CD14-positive monocyte (primary cell): ENCODE measurements at places on chromosomes 16 and 17. TPM values are rescaled to one million over a fixed set of nuclear protein-coding genes. Genes with fewer than 3 reads are reported as not detected.
A peak's percentile ranks its signal among the peaks of the same experiment; 100 is the strongest.

APOH gene
- polyA plus RNA-seq, result not detected

DNA sequence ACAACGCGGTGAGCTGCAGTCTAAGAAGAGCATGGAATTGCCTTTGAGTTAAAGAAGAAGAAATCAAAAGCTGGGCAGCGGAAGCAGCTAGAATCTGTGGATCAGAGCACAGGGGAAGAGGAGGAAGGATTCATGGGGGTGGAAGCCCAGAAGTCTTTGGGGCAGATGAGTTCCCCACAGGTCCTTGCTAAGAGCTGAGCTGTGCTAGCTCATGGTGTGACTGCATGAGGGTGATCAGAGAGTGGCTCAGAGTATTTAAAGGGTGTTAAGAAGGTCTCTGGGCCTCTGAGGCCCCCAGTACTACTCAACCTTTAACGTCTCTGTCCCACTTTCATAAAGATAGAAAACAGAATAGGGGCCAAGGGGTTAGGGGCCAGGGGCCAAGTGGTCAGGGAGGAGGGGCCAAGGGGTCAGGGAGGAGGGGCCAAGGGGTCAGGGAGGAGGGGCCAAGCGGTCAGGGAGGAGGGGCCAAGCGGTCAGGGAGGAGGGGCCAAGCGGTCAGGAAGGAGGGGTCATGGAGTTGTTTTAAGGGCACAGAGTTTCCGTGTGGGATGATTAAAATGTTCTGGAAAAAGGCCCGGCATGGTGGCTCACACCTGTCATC is 12.0 kb upstream of the TRPV3 start:
- DNase-seq, result no peak

GRCh38 chr16:68263559-68264127 is 683 bp upstream of the SLC7A6 start:
- no peak for DNase-seq

DNA sequence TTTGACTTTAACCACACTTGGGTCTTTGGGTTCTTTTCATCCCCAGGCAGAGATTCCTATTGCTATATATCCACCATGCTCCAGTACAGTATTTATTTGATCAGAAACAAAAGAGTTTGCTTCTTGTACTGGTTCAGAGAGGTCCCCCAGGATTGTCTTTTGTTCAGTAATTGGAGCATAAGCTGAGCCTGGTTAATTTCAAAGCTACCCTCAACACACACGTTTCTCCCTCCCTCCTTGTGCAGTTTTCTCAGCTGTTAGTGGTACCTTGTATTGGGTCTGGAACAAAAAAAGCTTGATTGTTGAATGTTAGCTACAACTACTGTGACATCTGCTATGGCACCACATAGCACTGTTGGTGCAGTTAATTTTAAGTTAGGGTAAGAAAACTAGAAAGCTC is 50.0 kb downstream of the NUP93 start:
- DNase-seq, result no peak

PLLP gene
- polyA plus RNA-seq, result 1.2 and 1.5 TPM in 2 replicates

HS3ST3A1 gene
- polyA plus RNA-seq, result not detected

- DNase-seq, result peak; percentile 75
Observed at GRCh38 chr17:8151120-8151640, 1.0 kb downstream of the PER1 start.

KCNH6 gene
- not detected for polyA plus RNA-seq

DNA sequence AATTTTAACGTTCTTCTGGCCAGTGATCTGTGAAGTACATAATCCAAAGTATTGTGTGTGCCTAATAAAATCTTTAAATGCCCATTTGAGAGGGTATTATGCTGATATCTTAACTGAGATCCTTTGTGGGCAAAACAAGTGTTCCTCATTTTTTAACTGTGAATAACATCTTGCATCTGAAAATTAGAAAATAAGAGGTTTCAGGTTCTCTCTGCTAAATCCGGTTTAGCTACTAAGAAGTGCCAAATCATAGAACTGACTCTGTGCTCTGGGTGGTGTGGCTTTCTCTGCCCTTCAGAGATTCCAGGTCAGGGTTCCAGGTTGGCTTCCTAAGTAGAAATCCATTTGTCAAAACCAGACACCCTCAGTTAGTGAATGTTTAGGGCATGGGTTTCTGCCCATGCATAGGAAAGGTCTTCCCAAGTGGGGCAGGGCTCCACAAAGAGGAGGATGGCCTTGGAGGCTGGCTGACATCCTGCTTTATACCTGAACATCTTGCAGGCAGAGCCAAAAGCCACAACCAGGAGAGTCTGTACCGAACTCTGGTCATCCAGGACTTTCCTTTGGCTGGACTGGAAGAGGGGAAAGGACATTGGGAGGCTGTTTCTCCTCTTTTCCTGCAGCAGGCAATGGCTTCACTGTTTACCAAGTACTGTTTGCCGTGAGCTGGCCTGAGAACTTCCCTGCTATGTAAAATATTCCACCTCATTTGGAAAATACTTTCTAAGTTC is 8.5 kb downstream of the ALDH3A2 start:
- DNase-seq, result no peak

DNA sequence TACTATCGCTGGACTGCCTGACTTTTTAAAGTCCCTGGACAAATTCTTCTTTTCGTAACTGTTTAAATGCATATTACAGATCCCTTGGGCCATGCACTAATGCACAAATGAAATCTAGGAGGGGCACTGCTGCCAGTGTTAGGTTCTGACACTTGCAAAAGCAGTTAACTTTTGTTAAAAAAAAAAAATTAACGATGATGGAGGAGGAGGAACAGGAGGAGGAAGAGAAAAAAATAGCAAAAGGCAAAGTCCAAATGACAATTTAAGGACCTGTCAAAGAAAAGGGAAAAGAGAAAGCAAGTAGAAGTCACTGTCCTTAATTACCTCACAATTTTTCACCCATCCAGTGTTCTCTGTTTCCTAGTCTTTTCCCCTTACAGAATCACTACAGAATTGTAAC is 97.8 kb upstream of the CORO6 start:
- DNase-seq, result no peak

ENPP7 gene
- 0.05 TPM in 1 of 2 replicates, not detected in the other for polyA plus RNA-seq

GRCh38 chr17:61967729-61968128 is 39.9 kb upstream of the INTS2 start:
- no peak for DNase-seq

GRCh38 chr17:48804936-48805411 is 12.1 kb downstream of the TTLL6 start:
- DNase-seq, result peak; percentile 53

DNA sequence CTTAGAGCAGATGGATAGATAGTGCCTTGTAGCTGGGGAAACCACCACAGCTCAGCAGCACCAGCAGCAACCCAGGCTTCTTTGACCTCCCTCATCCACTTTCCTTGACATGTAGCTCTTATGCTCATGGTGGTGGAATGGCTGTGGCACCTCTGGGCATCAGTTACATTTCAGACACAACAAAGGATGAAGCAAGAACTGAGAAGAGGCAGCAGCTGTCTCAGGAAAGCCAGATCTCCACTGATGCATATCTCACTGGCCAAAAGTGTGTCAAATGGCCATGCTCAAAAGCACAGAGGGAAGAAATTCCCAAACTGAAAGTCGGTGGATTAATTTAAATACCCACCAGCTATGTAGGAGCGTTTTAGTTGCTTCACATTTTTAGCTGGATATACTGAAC is 671.4 kb upstream of the SALL1 start:
- no peak for DNase-seq

C1QL1 gene
- not detected for polyA plus RNA-seq

TMC7 gene
- polyA plus RNA-seq, result not detected

NLRC3 gene
- polyA plus RNA-seq, result 0.06 TPM

DNA sequence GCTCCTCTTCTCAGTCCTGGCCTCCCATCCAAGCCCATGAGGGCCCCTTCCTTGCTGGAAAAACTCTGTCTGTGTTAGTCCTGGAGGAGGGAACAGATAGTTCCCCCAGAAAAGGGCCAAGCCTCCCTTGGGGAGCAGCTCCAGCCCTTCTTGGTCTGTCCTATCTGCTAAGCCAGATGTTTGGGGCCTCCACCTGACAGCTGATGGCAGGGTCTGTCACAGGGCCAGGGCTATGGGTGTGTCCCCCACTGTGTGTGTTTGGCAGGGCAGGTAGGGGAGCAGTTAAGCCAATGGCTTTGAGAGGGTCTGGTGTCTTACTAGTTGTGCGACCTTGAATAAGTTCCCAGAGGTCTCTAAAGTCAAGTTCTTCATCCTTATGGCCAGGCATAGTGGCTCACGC is 13.6 kb upstream of the SLC4A1 start:
- DNase-seq, result no peak
